ENCODE measurements at places on chromosomes 13 and 19.

DNA sequence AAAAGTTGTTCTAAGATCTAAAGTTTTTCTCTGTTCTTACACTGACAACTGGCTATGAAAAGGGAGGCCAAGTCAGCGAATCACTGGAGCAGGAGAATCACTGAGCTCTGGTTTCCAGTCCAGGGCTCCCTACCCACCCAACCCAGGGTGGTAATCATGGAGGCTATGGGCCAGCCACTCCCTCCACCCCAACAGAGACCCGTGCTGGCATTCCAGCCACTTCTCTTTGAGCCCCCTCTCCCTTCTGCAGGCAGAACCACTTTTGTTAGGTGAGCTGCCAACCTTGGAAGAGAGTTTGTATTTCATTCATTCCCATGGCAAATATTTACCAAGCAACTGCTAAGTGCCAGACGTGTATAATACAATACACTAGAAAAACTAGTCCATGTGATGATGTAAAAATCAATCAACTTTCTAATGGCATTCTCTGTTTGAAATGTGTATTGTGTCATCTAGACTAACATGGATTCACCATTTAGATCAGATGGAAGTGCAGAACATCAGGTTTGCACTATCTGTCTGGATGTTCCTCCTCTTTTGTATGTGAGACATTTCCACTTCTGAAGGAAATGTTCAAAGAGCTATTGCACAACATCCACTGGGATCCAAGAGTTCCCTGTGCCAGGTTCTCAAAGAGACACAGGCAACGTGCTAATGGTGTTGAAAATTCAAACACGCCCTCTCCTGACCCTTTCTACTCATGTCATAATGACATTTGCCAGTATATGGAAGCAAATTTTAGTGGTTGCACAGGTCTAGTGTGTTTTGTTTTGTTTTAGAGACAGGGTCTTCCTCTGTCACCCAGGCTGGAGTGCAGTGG, 5.3 kb downstream of the MLNR start:
- no peak for DNase-seq

GRCh38 chr13:103130681-103131210, 64.5 kb upstream of the SLC10A2 start:
- no peak for DNase-seq

DNA sequence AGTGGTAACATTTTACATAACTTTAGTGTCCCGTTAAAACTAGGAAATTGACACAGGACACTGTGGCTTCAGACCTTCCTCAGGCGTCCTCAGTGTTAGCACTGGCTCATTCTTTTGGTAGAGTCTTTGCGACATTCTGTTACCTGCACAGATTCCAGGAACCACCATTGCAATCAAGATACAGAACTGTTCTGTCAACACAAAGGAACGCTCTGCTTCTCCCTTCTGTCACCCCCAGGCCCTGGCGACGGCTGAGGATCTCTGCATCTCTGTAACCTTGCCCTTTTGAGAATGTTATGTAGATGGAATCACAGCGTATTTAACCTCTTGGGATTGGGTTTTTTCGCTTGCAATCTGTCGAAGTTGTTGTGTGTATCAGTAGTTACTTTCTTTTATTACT, 22.6 kb downstream of the KDM4B start:
- no peak for DNase-seq

GRCh38 chr13:100298691-100299090, 209.8 kb downstream of the PCCA start:
- no peak for DNase-seq

GRCh38 chr13:35983206-35983605, 148.0 kb downstream of the DCLK1 start:
- no peak for DNase-seq
